ENCODE measurements at places on chromosomes 6 and 20. TPM values are rescaled to one million over a fixed set of nuclear protein-coding genes. Genes with fewer than 3 reads are reported as not detected.

PLCB1 gene
- total RNA-seq = 2.4 TPM

SLC52A3 gene
- not detected for total RNA-seq

TRIM15 gene
- not detected for total RNA-seq

NOX3 gene
- not detected for total RNA-seq

VSTM2L gene
- not detected for total RNA-seq

LBP gene
- not detected for total RNA-seq

B4GALT5 gene
- total RNA-seq = 28.1 TPM

ACTL10 gene
- 3.9 TPM for total RNA-seq

SLC22A1 gene
- 1.6 TPM for total RNA-seq

TFAP2A gene
- total RNA-seq = 0.21 TPM

BPIFB4 gene
- total RNA-seq = not detected

CRISP3 gene
- total RNA-seq = not detected

TRIM27 gene
- total RNA-seq = 52.5 TPM

HAO1 gene
- total RNA-seq = not detected

ZNF334 gene
- 1.8 TPM for total RNA-seq

ADGRB3 gene
- not detected for total RNA-seq

OSER1 gene
- 22.9 TPM for total RNA-seq

ANGPT4 gene
- not detected for total RNA-seq

BAG2 gene
- 10.3 TPM for total RNA-seq

IMPG1 gene
- total RNA-seq = not detected

ZC2HC1B gene
- total RNA-seq = not detected

MDFI gene
- not detected for total RNA-seq

SUMO4 gene
- 10.6 TPM for total RNA-seq

LY6G5C gene
- 2.6 TPM for total RNA-seq

HLA-DPA1 gene
- total RNA-seq = 276 TPM

ATP6V1G2 gene
- total RNA-seq = 3.8 TPM

TBX18 gene
- total RNA-seq = not detected

SIRPG gene
- 122 TPM for total RNA-seq

HTR1E gene
- not detected for total RNA-seq

Measured in activated CD8-positive, alpha-beta memory T cell treated with anti-CD3 and anti-CD28 coated beads, Interleukin-2, amount 10 ng/mL, durations not matched to agents 7 days and 5 days (primary cell).